ENCODE measurements at places on chromosomes 6 and 20.

GRCh38 chr6:120938876-120939472 is 395.3 kb downstream of the TBC1D32 start:
- no peak for DNase-seq

- peak; percentile 17 for DNase-seq
Observed at GRCh38 chr6:13229205-13230085, 98.9 kb downstream of the TBC1D7 start.

DNA sequence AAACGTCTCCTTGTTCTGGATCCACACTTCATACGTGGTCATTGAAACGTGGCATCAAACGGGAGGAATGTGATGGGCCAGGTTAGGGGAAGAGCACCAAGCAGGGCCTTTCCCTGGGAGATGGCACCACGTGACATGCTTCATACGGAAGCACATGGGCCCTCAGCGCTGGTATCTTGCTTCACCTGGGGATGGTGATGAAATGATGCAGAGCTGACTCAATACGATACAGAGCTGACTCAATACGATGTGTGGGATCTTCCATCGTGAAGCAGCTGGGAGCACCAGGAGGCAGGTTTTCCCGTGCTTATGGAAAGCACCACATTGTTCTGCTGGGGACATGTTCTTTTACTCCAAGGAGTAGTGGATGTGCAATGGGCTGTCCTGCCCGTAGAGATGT is 22.5 kb upstream of the TAGAP start:
- DNase-seq: no peak

DNA sequence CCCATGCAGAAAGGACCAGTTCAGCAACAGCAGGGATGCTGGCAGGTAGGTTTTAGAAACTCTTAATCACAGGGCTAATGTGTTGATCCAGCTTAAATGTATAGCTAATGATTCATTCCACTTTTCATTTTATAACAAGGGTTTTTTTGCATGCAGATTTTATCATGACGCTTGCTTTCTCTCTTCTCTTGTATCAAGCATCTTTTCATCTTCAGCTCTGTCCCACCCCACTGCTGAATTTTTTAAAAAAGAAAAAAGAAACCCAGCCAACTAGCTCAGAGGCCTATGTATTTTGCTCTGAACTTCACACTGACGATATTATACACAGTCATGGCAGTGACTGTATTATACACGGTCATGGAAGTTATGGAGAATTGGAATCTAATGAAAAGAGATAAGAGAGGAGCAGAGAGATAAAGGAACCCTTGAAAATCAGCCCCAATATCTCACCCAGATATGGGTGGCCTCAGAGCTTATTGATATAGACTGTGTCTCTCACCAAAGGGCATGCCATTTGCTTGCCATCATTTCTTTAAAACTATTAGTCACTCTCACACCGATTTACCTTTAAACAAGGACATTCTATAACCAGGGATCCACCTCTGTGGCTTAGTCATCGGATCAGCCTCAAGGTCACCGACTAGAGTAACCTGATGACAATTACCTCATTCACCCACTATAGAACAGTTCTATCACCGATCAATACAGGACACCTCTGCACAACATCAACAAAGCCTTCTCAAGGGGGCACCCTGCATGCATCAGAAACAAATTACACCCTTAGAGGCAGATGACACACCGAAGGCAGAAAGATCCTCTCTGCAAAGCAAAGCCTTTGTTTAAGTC is 222.0 kb downstream of the ATXN1 start:
- no peak for DNase-seq

- DNase-seq: peak; percentile 35
Observed at GRCh38 chr20:41138475-41139226, 1.3 kb downstream of the PLCG1 start.

- no peak for DNase-seq
Observed at GRCh38 chr6:51550243-51550642, 537.2 kb downstream of the PKHD1 start.

- peak; percentile 27 for DNase-seq
Observed at GRCh38 chr6:53159558-53159957, 10.9 kb upstream of the GCM1 start.

Measured in EL (cell line).